ENCODE measurements at places on chromosomes 7 and 10. TPM values are rescaled to one million over a fixed set of nuclear protein-coding genes. Genes with fewer than 3 reads are reported as not detected.

GRCh38 chr7:28046035-28046434, 134.6 kb downstream of the JAZF1 start:
- no peak overlapping the region for H3K27ac ChIP-seq
- DNase-seq: no peak
- peaks cover 2% of the 10 kb centered on the region for H3K36me3 ChIP-seq
- no peaks in the 10 kb centered on the region for H3K27me3 ChIP-seq

- no peak for DNase-seq
- no peak overlapping the region for H3K4me3 ChIP-seq
- H3K4me1 ChIP-seq: no peaks in the 10 kb centered on the region
- no peaks in the 10 kb centered on the region for H3K27me3 ChIP-seq
- H3K27ac ChIP-seq: no peak overlapping the region
Measured at GRCh38 chr7:119842337-119842736, 430.6 kb upstream of the KCND2 start.

DNA sequence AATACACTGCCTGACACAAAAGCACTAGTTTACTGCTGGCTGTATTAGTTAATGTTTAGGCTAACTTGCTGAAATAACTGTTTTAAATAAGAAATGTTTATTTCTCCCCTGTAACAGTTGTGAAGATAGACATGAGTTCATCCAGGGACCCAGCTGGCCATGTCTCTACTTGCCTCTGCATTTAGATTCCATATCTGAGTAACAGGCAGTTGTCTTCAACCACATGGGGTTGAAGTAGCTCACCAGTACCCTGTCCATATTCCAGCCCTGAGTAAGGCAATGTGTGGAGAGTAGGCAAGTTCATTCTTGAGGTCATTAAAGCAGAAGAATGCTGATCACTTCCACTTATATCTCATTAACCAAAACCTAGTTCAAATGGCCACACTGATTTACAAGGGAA, 31.1 kb upstream of the RSBN1L start:
- no peaks in the 10 kb centered on the region for H3K36me3 ChIP-seq
- no peak for DNase-seq
- no peaks in the 10 kb centered on the region for H3K27me3 ChIP-seq
- H3K4me3 ChIP-seq: no peak overlapping the region

- peaks cover 17% of the 10 kb centered on the region for H3K27me3 ChIP-seq
- peaks cover 9% of the 10 kb centered on the region for H3K4me1 ChIP-seq
- DNase-seq: no peak
- H3K27ac ChIP-seq: peak overlapping the region; percentile 2
- peaks cover 3% of the 10 kb centered on the region for H3K36me3 ChIP-seq
Measured at GRCh38 chr10:78579576-78579975, 489.2 kb upstream of the ZMIZ1 start.

Gene GTPBP10
- 15.4 TPM for total RNA-seq

Gene TMEM184A
- not detected for total RNA-seq

Gene DKK1
- not detected for total RNA-seq

Gene ZMYND11
- 41.3 TPM for total RNA-seq
